ENCODE measurements at places on chromosomes 2 and 18.

- no peak for DNase-seq
Measured at GRCh38 chr2:234945339-234945873, 6.4 kb upstream of the SH3BP4 start.

DNA sequence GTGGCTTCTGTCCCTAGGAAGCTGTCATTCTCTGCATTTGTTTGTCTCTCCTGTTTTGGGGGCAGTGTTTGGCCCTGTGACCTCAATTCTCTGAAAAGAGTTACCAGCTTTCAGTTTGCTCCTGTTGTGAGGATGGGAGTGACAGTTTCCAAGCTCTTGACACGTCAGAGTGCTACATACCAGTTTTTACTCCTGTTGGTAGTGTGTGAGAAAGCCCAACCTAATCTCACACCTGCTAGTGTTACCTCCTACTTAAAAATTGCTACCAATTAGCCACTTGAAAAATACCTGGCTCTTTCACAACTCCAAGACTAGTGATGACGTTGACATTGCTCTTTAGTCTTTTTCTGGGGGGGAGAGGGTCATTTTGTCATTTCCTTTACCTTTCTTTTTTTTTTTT, 14.1 kb downstream of the SKA1 start:
- no peak for DNase-seq

DNA sequence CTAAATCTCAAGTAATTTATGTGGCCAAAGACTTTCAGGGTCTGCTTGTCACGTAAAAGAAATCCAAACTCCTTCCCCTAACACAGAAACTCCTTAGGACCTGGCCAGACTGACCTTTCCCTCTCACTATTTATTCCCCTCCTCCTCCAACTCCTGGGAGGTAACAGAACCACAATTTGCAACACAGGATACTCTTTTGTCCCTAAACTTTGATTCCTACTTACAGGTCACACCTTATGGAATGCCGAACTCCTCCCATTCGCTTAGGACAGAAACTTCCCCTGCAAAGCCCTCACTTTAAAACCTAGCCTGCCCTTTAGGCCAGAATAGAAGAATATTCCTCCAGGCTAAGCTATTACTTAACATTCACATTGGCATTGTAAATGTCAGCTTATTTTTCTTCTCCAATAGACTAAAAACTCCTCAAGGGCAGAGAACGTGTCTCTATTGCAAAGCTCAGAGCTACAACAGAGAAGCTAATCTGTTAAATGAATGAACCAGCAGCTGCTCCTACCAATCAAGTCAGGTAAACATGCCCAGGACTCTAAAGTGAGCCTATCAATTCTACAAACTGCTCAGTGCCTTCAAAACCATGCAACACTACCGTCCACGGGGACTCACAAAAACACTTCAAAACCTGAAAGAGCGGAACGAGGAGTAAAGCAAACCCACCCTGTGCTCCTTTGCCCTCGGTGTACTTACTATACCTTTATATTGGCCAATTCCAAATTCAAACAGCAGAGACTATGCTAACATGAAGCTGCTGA, 6.1 kb downstream of the INO80D start:
- no peak for DNase-seq

GRCh38 chr18:65439188-65439587, 311.6 kb upstream of the CDH7 start:
- DNase-seq = no peak

GRCh38 chr2:174752403-174753037, 11.8 kb downstream of the CHRNA1 start:
- no peak for DNase-seq

DNA sequence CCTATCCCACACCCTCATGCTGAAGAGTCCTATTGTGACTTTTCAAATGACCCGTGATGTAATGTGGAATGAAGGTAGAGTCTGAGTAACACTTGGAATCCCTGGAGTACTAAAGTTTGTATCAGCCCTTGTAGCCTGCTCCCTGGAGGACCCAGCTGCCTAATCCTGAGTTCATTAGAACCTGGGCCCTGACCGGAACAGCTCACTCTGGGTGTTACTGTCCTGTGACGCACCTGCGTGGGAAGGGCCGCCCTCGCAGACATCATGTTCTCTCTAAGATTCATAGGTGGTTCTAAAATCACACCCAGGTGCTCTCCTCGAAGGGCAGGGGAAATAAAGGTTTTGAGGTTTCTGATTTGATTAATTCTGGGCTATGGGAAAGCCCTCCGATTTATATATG, 62.3 kb downstream of the NCK2 start:
- no peak for DNase-seq

DNA sequence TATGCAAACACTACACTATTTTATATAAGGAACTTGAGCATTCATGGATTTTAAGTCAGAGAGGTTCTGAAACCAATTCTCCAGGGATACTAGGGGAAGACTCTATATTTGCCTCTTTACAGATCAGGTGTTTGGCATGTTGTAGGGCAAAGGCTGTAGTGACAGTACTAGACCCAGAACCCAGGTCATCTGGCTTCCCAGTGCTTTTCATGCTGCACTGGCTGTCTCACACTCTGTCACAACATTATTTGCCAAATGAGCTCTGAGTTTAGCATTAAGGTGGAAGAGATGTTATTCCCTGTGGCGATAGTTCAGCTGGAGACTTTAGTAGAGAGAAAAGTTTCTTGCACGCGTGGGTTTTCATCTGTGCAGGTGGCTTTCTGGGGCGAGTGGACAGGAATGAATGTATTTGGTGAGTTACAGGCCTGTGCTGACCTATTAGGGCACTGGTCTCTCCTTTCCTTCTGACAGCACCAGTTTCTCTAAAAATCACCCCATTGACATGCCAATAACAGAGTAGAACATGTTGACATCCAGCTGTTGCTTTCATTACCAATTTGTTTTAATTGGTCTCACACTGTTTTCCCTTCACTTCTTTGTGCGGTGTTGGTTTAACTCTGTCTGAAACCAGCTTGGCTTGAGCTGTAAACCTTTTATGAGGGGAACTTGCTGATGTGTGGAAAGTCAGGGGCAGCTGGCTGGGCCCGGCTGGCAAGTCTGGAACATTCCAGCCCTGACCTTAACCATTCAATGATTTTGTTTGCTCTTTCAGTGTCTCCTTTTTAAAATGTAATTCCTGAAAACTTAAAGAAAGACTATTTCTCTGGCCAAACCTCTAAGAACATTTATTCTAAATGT, 643.0 kb upstream of the FAM98A start:
- DNase-seq = no peak

- DNase-seq = no peak
Measured at GRCh38 chr2:98280376-98281102, 65.7 kb upstream of the CNGA3 start.

- DNase-seq = no peak
Measured at GRCh38 chr18:44871771-44872170, 191.1 kb downstream of the SETBP1 start.

- no peak for DNase-seq
Measured at GRCh38 chr2:17879137-17879912, 858 bp downstream of the KCNS3 start.

DNA sequence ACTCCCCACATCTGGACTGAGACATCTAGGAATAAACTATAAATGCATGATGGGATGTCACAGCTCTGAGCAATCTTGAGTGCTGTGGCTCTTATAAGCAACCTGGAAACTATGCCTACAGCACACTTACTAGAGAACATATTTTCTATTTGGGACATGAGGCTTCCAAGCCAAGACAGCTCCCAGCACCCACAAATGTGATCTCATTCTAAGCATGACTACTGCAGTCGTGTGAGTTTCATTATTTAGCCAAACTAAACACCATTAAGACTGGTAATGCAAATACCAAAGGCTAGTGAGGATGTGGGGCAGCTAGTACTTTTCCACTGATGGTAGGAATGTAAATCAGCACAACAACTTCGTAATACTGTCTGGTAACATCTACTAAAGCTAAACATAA, 72.5 kb downstream of the RTTN start:
- DNase-seq = no peak

GRCh38 chr2:48482313-48482712, 47.6 kb upstream of the STON1 start:
- no peak for DNase-seq

- DNase-seq = no peak
Measured at GRCh38 chr2:65530547-65531320, 98.3 kb upstream of the SPRED2 start.

GRCh38 chr2:189661957-189662321, 680 bp downstream of the ASNSD1 start:
- DNase-seq = no peak

DNA sequence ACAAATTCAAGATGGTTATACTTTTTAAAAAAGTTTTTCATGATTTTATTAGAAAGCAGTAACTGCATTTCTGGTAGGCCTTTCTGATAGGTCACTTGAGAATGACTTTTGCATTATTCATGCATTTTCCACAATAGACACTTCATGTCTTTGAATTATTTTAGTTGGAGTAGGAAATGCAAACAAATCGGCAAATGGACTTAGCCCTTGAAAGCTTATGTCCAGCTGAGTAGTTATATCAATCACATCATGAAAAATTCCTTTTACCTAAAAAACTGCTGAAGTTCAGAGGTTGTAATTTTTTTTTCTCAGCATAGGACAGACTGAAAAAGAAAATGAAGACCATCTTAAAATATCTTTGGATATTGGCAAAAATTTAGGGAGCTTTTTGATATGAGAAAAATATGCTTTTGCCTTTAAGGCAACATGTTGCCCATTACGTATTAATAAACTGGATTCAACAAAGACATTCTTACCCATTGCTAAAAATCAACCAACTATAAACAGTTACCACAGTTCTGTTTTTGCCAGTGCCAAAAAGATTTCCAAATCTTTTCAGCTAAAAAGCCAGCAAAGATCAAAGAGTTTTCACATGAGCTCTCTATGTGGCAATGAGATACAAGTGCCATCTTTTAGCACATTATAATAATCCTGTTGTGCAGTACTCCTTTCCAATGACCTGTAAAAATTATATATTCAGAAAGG, 45.5 kb upstream of the FRZB start:
- DNase-seq = no peak

DNA sequence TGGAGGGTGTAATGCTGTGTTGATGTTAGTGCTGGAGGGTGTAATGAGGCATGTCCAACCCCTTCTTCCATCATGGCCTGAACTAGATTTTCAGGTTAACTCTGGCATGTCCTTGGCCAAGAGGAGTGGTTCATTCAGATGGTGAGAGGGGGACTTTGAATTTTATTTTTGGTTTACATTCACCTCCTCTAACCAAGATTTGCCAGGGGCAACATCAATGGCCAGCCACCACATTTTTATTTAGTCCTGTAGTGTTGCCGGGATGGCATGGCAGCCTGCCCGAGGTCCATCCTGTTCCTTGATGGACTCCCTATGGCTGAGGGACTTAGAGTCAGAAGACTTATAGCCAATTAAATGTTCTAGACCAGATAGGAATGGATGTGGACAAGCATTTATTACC, 484.6 kb upstream of the HS6ST1 start:
- DNase-seq = no peak

DNA sequence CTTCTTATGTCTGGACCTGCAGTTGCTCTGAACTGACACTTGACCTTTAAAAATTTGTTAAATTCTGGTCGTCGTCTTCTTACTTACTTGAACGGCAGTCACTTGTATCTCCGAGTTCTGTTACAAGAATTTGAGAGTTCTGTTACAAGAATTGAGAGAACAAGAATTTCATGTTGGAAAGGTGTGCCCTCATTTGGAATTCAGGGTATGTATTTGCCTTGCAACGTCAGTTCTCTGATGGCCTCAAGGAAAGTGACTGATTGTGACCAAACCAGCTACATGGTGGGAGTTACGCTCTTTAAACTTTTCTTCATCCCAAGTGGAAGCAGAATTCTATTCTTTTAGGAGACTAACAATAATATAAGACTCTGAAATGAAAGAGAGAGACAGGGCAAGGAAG, 320.0 kb upstream of the TRIB2 start:
- DNase-seq = no peak

GRCh38 chr2:15706424-15706823, 114.8 kb downstream of the DDX1 start:
- DNase-seq = no peak

DNA sequence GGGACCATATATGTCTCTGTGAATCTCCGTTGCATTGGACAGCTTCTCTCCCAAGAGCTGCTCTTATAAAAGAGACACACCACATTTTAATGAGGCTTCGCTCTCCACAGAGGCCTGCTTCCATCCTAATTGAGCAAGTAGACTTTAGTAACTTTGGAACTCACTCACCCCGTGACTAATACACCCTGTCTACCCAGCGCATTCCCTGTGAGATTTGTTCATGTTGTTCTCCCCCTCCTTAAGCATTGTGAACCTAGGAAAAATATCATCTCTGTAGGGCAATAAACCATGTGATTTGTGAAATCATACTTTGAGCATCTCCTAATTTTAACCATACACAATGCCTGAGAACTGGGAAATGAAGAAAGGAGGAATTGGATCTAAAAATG, 56.9 kb downstream of the MCFD2 start:
- no peak for DNase-seq

GRCh38 chr2:71220743-71221142, 6.2 kb downstream of the PAIP2B start:
- DNase-seq = no peak

GRCh38 chr2:219396863-219397457, 9.2 kb upstream of the DNPEP start:
- DNase-seq = no peak

- DNase-seq = no peak
Measured at GRCh38 chr18:3652380-3653262, 202.6 kb downstream of the TGIF1 start.

DNA sequence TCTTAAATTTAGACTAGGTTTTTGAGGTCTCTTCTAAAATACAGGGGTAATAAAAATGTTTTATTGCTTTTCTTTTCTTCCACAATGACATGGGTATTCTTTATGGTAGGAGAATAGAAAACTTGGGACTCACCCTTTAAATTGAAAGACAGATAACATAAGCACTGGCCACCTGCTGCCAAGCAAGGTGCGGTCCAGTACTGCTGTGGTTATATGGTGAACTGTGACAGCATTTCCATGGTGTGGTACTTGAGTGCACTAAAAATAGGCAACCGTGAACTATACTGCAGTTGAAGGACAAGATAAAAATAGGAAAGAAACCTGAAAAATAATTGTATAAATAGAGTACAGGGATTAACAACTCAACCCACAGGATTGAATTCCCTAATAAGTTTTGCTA, 54.4 kb upstream of the GRB14 start:
- DNase-seq = no peak

DNA sequence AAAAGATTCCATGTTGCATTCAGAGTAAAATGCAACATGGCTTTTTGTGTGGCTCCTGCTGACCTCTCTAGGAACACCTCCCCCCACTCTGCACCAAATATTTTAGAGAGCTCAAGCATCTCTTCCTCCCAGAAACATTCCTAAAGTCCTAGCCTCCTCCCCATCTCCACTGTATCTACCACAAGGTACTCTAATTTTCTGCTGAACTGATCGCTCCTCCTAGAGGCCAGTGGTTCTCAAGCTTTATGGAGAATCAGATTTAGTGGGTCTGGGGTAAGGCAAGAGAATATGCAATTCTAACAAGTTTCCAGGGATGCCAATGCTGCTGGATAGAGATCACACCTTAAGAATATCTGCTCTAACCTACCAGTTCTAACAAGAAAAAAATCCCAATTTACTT, 89.5 kb upstream of the HNRNPA3 start:
- DNase-seq = no peak

DNA sequence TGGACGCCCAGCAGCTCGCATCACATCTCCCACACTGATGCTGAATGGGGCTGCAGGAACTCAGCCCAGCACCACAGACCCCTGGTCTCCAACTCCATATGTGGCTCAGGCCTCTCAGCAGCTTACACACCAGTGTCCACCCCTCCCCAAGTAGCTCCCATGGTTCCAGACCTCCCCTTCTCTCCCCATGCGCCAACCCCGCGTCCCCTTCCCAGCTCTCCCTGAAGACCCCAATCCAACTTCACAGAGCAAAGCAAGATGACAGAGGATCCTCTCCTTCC, 188.9 kb downstream of the SH3BP4 start:
- DNase-seq = no peak

GRCh38 chr2:143588746-143589145, 459.5 kb downstream of the ARHGAP15 start:
- no peak for DNase-seq

Measured in stimulated activated CD4-positive, alpha-beta T cell treated with anti-CD3 and anti-CD28 coated beads, Interleukin-1b, Interleukin-23, amount 100 ng/mL, for 1 hour (primary cell).